ENCODE measurements at places on chromosomes 13 and 19.

DNA sequence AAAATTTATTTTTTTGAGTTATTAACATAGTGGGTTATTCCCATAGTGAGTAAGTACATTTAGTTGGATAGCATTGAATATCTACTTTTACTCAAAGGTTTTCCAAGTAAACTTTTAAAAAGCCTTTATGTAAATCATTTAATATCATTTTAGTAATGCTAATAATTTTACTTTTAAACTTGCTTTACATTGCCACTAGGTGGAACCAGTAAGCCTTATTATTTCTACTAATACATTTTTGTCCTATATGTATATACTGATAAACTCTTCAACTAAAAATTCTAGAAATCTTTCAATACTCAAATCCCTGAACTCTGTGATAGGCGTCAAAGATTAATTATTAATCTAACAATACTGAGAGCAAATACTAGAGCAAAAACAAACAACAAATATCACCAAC is 1709.2 kb upstream of the PCDH20 start:
- no peak for DNase-seq
- no peaks in the 10 kb centered on the region for H3K36me3 ChIP-seq
- no peak overlapping the region for H3K4me3 ChIP-seq
- H3K27ac ChIP-seq = no peak overlapping the region
- H3K4me1 ChIP-seq = no peaks in the 10 kb centered on the region

- H3K27ac ChIP-seq = no peak overlapping the region
- H3K27me3 ChIP-seq = peaks cover 3% of the 10 kb centered on the region
- no peak overlapping the region for H3K4me3 ChIP-seq
- peaks cover 7% of the 10 kb centered on the region for H3K4me1 ChIP-seq
- no peak for DNase-seq
Measured at GRCh38 chr13:97192166-97192565, 30.0 kb upstream of the MBNL2 start.

GRCh38 chr19:42253245-42254088 is 1.5 kb downstream of the ERF start:
- H3K36me3 ChIP-seq = peaks cover 43% of the 10 kb centered on the region
- peak; percentile 77 for DNase-seq
- H3K27me3 ChIP-seq = no peaks in the 10 kb centered on the region
- peak overlapping the region; percentile 98 for H3K27ac ChIP-seq
- H3K4me1 ChIP-seq = peaks cover 36% of the 10 kb centered on the region

GRCh38 chr19:30225676-30226463 is 146.3 kb upstream of the ZNF536 start:
- no peak overlapping the region for H3K27ac ChIP-seq
- H3K4me1 ChIP-seq = peaks cover 30% of the 10 kb centered on the region
- H3K4me3 ChIP-seq = peak overlapping the region; percentile 55
- no peak for DNase-seq

GRCh38 chr13:89221557-89222158 is 1550.5 kb downstream of the SLITRK5 start:
- H3K4me1 ChIP-seq = no peaks in the 10 kb centered on the region
- no peaks in the 10 kb centered on the region for H3K36me3 ChIP-seq
- no peaks in the 10 kb centered on the region for H3K27me3 ChIP-seq
- DNase-seq = no peak

- peaks cover 16% of the 10 kb centered on the region for H3K4me1 ChIP-seq
- H3K36me3 ChIP-seq = no peaks in the 10 kb centered on the region
- DNase-seq = peak; percentile 71
- peaks cover 36% of the 10 kb centered on the region for H3K27me3 ChIP-seq
- peak within 1 kb of the TSS; percentile 71 for H3K27ac ChIP-seq
Measured at GRCh38 chr13:36297366-36298338, at the start of gene CCDC169. CCDC169 (minus strand) TSS chr13:36297814; CDS start chr13:36297719, 95 bp downstream.

DNA sequence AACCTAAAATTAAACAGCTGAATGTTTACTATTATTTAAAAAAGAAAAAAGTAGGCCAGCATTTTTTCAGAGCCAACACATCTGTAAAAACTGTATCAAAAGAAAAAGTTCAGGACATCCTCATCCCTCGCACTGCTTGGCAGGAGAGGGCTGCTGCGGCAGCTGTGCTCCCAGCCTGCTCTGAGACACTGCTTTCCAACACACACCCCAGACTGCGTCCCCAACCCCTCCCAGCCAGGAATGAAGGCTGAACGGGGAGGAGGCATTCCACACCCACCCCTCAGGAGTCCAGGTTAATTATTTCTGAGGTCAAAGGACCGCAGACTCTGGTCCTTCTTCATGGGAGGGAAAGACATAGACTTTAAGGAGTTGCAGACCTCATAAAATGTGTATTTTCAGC is 43.1 kb downstream of the COL4A1 start:
- no peak overlapping the region for H3K4me3 ChIP-seq
- H3K27me3 ChIP-seq = peaks cover 46% of the 10 kb centered on the region
- DNase-seq = no peak
- H3K27ac ChIP-seq = no peak overlapping the region
- H3K4me1 ChIP-seq = no peaks in the 10 kb centered on the region

DNA sequence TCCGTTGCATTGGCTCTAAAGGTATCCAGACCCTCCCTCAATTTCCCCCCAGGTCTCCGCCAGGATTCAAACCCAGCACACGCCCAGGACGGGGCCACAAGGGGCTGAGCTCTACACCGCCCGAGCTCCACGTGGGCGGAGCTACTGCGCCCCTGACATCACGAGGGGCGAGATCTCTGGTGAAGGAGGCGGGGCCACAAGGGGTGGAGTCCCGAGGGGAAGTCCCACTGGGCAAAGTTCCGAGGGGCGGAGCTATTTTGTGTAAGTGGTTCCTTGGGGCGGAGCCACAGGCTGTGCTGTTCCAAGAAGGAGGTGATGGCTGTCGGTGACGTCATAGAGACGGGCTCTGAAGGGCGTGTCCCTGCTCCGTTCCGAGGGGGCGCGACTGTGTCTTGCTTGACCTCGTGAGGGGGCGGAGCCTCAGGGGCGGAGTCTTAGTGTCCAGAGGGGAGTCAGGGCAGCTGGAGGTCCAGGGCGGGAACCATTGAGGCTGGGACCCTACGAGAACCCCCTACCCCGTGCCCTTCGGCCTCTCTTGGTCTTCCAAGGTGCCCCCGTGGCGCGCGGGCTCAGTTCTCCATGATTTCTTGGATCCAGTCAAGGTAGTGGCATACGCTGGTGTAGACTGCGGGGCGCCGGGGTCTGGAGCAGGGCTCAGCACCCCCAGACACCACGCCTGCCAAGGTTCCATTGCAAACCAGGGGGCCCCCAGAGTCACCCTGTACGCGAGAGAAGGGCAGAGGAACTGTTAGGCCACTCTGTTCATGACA is 1.3 kb upstream of the KLK8 start:
- peaks cover 70% of the 10 kb centered on the region for H3K27me3 ChIP-seq
- no peak overlapping the region for H3K27ac ChIP-seq
- peaks cover 4% of the 10 kb centered on the region for H3K4me1 ChIP-seq

DNA sequence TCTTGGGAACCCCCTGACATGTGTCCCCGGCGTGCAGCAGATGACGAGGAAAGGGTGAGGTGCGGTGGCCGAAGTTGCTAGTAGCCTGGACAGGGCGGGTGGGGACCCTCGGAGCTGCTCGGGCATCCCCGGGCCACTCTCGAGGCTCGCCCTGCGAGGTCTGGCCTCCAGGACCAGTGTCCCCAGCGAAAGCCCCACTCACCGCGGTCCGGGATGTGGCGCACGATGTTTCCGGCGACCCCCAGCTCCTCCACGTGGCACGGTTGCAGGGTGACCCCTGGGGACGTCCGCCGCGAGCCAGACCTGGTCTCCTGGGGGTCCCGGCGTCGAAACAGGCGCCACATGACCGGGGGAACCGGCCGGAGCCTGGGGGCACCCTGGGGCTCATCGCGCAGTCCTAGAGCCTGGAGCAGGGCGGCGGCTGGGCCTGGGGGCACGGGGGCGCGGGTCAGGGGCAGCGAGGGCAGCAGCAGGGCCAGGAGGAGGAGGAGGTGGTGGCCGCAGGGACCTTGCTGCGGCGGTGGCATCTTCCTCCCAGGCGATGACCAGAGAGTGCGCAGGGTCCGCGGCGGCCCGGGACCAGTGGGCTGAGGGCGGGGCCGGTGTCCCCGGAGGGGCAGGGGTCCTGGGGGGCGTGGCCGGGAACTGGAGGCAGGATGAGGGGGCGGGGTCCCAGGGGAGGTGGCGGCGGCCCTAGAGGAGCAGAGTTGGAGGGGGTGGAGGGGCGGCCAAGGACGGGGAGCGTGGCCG is 26.0 kb downstream of the CERS1 start:
- H3K27ac ChIP-seq = no peak overlapping the region
- H3K4me3 ChIP-seq = no peak overlapping the region

DNA sequence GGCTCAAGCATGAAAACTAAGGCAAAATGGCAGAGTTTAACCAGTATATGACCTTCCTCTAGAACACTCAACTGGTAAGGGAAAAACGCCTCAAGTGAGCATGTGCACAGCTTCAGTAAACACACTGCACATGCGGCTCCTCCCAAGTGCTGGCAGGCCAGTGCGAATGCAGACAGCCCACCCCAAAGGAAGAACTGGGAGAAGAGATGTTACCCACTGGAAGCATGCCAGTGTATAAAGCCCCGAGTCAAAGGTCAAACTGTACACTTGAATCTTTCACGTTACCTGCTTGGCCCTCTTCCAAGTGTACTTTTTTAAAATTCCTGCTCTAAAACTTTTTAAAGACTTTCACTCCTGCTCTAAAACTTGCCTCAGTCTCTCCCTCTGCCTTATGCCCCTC is 19.2 kb upstream of the RCBTB1 start:
- H3K36me3 ChIP-seq = no peaks in the 10 kb centered on the region
- no peaks in the 10 kb centered on the region for H3K27me3 ChIP-seq
- H3K4me3 ChIP-seq = no peak overlapping the region
- DNase-seq = no peak

DNA sequence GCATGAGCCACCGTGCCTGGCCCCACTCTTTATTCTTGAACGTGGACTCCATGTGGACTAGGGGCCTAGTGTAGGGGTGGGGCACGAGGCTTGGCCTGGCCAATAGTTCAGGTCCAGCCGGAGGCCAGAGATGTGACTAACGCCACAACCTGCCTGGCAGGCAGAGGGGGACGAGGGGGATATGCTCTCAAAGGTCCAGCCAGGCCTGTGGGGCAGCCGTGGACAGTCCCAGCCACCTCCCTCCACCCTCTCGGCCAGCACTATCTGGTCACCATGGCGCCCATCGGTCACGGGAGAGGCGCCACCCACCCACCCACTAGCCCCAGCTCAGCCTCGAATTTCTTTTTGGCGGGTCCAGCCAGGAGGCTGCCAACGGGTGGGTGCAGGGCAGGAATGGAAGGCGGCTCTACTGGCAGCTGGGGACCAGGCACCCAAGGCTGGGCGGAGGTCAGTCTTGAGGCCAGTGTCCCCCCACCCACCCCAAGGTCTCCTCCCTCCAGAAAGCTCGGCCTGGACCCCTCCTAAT is 2.2 kb upstream of the CERS1 start:
- H3K27ac ChIP-seq = no peak overlapping the region
- peaks cover 6% of the 10 kb centered on the region for H3K4me1 ChIP-seq
- H3K27me3 ChIP-seq = peaks cover 29% of the 10 kb centered on the region
- H3K4me3 ChIP-seq = no peak overlapping the region

DNA sequence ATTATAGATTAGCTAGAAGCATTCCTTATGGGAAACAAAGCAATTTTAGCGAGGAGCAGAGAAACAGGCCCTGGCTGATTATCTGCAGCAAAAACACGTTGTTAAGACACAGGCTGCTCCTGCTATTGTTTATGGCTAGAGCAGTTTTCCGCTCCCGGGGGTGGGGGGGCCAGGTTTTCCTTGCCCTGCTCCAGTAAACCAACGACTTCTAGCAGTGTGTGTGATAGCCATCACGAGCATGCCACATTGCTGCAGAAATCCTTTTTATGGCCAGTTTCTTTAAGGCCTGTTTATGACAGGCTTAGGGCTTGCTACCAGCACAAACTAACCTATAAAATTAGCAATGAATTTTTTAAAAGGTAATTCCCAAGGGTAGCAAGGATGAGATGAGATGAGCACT is 18.4 kb upstream of the IL17D start:
- no peaks in the 10 kb centered on the region for H3K27me3 ChIP-seq
- no peak overlapping the region for H3K4me3 ChIP-seq
- H3K27ac ChIP-seq = no peak overlapping the region

DNA sequence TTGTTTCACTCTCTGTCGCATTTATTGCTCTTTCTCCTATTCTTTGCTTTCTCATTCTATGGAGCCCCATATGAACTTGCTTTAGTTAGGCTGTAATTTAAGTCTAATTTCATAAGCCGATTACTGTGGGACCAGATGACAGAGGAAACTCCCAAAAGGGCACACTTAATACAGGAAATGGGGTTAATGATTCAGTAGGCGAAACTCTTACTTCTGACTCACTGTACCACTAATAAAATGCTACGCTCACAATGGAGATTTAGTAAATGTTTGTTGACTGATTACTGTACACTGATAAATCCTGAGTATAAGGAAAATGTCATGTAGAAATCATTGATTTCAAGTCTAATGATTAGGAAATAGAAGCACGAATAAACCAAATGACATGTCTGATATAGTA is 276.4 kb downstream of the KLF5 start:
- DNase-seq = no peak
- H3K4me1 ChIP-seq = peaks cover 15% of the 10 kb centered on the region
- H3K27me3 ChIP-seq = peaks cover 2% of the 10 kb centered on the region

DNA sequence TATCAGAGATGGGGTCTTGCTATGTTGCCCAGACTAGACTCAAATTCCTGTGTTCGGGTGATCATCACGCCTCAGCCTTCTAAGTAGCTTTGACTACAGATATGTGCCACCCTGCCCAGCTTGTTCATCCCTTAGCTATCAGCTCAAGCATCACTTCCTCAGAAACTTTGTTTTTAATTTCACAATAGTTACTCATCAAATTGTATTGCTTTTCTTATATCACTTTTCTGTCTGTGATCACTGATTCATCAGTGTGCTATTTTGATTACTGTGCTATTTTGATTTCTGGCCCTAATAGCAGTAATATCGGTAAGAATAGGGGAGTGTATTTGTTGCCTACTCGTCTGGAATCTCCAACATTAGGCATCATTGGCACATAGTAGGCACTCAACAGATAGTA is 878.6 kb upstream of the PCDH20 start:
- no peak overlapping the region for H3K27ac ChIP-seq
- no peaks in the 10 kb centered on the region for H3K36me3 ChIP-seq
- no peaks in the 10 kb centered on the region for H3K4me1 ChIP-seq
- H3K4me3 ChIP-seq = no peak overlapping the region
- no peaks in the 10 kb centered on the region for H3K27me3 ChIP-seq

- no peak overlapping the region for H3K27ac ChIP-seq
- H3K4me1 ChIP-seq = no peaks in the 10 kb centered on the region
- H3K4me3 ChIP-seq = no peak overlapping the region
- DNase-seq = no peak
Measured at GRCh38 chr19:37867831-37868230, 38.6 kb downstream of the WDR87 start.

DNA sequence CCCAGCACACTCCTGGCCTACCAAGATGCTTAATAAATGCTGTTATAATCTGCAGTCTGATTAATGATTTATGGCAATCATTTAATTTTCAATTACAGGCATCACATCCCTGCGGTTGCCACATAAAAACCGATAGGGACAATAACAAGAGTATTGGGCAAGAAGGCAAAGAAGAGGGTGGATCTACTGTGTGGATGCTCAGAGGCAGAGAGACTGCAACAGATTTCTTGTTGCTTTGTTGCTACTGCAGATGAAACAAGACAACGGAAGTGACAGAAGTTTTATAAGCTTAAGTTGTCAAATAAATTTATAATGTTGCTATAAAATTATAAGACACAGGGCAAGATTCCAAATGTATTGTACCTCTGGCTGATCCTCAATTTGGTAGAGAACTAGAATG is 154.8 kb downstream of the ABCC4 start:
- no peak overlapping the region for H3K27ac ChIP-seq
- H3K27me3 ChIP-seq = no peaks in the 10 kb centered on the region
- H3K36me3 ChIP-seq = peaks cover 54% of the 10 kb centered on the region
- peaks cover 13% of the 10 kb centered on the region for H3K4me1 ChIP-seq
